Posterior vena cava (tissue), 2 donors: ENCODE measurements at places on chromosomes 16 and 17. TPM values are rescaled to one million over a fixed set of nuclear protein-coding genes. Genes with fewer than 3 reads are reported as not detected.
A peak's percentile ranks its signal among the peaks of the same experiment; 100 is the strongest.

- no peak for DNase-seq
Observed at GRCh38 chr16:12354296-12354833, 377.8 kb downstream of the SNX29 start.

- peak; percentile 95 for DNase-seq
Observed at GRCh38 chr16:66483689-66484452, 56.8 kb downstream of the BEAN1 start.

DNA sequence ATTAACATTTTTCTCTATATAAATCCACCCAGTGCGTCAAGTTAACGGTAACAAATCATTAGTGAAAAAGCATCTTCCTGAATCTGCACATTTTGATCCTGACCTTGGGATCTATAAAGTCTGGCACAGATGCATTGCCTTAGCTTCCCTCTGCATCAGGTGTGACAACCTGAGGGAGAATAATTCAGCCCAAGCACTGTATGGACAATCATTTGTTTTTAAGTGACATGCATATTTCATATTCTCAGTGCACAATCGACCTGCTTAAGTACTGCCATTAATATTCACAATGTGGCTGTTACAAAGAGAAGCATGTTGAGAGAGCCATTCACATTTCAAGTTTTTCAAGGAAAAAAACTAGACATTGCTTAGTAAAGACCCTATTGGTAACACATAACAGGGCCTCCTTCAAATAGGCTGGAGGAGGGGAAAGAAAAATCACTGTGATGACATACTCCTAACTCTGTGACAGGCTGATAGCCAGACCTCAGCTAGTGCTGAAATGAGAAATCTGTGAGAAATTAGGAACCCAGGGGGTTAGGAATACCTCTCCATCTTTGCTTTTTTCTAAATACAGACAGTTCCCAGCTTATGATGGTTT, 505.3 kb upstream of the CDH5 start:
- no peak for DNase-seq

Gene CANT1
- total RNA-seq = 34.7 TPM

Gene ITGAD
- total RNA-seq = not detected
